ENCODE measurements at places on chromosomes 5 and 9.

DNA sequence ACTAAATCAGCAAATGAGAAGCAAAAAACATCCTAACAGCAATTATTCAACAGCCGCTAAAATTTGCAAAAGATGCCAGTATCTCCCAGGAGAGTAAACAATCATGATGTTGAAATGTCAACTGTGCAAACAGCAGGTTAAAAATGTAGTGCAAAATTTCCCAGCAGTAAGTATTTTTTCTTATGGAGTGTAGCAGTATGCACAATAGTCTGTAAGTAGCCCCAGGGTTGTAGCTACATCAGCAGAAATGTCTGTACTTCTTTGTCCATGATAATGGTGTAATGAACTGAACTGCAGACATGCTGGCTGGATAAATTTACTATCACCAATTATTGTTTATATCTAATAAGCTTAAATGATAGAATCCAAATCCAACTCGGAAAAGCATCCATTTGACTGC, 31.4 kb downstream of the GRIN3A start:
- no peak for DNase-seq

- no peak for DNase-seq
These were observed 50.4 kb upstream of the PLPP1 start for GRCh38 chr5:55585206-55585610.

GRCh38 chr9:97711223-97711626, 14.1 kb upstream of the XPA start:
- DNase-seq = no peak

DNA sequence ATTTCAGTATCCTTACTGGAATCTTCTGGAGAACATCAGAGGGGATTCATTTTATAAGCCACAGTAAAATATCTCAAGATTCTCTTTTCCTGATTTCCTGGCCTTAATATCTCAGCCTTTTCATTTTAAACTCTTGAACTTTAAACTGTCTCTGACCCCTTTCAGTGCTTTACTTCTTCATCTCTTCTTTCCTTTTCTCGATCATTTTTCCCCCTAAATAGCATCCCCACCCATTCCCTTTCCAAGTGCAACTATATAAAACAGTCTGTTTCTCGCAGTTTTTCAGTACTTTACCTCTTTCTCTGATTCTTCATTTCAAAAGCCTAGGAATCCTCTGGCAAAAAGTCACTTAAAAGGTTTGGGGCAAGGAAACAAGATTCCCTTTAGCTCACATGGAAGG, 80.5 kb downstream of the PALM2AKAP2 start:
- DNase-seq = no peak

- DNase-seq = no peak
These were observed 215.8 kb upstream of the DAB2 start for GRCh38 chr5:39640552-39640951.

- DNase-seq = no peak
These were observed 75.7 kb upstream of the SAP30L start for GRCh38 chr5:154370119-154370518.

DNA sequence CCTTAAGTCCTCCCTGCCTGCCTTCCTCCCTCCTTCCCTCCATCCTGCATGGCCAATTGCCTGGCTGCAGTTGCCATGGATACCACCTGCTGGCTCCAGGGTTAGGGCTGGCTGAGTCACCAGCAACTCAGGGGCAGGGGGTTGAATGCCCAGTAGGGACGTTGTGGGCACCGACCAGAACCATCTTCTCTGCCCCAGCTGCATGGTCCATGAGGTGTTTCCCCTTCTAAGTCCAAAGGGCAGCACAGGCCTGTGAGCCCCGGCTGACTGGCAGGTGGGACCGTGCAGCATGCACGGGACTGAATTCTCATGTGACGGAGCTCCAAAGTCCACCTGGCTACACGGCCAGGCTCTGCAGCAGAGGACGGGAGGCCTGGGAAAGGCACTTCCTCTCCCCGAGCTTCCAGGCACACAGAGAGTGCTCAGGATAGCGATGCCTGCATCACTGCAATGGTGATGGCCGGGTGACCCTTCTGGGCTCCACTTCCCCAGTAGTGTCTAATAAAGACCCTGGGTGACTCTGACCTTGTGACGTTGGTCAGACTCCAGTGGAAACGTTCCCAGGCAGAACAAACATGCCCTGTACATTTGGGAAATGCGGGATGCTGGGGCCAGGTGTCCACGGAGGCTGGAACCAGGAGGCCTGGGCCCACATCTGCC, 5.7 kb downstream of the ASS1 start:
- no peak for DNase-seq

GRCh38 chr5:140946578-140946977, 19.7 kb upstream of the PCDHAC2 start:
- no peak for DNase-seq

GRCh38 chr5:10511741-10512640, 51.9 kb upstream of the ANKRD33B start:
- no peak for DNase-seq

DNA sequence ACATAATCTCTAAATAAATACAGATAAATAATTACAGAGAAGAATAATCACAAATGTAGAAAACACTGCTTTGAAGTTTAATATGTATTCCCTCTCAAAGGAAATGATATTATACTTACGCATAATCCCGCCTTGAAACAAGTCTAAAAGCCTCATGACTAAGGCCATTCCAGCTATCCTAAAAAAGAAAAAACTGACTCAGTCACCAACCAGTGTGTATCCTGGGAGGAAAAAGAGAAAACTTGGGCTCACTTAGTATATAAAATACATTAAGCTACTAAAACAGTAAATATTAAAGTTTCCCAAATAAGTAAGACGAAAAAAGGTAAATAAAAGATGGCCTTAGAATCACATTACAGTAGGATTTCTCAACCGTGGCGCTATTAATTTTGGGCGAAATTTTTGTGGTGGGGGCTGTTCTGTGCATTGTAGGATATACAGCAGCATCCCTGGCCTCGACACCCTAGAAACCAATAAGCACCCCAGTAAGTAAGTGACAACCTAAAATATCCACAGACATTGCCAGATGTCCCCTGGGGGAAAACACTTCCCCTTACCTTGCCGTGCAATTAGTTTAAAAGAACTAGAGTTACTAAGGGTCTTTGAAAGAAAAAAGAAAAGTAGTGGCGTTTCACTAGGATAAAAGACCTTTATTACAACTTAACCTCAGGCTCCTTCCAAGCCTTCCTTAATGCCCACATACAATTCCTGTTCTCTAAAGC, 1.1 kb downstream of the HSPA9 start:
- DNase-seq = no peak

DNA sequence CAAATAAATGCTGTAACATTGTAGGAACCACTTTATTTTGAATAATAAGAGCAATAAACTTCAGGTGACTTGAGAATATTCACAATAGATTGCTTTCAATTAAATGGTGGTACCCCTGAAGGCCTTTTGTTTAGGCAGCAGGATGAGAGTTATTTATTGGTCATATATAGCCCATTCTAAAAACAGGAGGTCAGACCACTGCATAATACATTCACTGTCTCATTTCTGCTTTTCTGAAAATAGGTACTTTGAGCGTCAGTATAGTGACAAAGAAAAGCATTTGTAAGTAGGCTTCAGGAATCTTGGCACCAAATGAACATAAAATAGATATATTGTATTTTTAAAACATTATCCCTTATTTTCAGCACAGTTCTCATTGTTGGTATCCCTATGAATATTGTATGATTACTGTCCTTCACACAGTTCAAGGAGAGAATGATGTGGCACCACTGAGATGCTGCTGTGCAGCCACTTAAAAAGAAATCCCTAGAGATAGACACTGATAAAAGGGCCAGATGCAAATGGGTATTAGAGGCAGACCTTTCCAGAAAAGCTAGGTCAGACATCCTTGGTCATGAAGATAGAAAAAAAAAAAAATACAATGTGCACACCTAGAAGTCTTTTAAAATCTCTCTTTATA, 381.8 kb upstream of the ST8SIA4 start:
- no peak for DNase-seq

- DNase-seq = no peak
These were observed 7.4 kb upstream of the PPP3R2 start for GRCh38 chr9:101601904-101602765.

DNA sequence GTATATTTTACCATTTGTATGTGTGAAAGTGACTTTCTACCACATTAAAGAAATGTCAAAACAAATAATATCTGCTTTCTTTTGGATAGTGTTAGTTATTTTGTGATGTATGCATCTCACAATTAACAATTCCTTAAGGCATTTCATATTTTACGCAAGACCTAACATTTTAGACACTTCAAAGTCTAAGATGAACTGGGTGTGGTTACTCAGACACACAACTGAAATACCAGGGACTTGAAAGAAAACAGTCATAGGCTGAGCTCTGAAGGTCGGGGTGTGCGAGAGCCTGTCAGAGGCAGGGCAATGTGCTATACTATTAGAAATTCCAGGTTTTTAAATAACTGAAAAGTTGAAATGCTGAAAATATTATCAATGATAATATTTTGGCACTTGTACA, 44.5 kb upstream of the ZNF622 start:
- no peak for DNase-seq

GRCh38 chr9:99385814-99386279, 163.8 kb downstream of the SEC61B start:
- DNase-seq = no peak

GRCh38 chr5:143004361-143005145, 234.4 kb downstream of the ARHGAP26 start:
- no peak for DNase-seq

GRCh38 chr5:78726571-78726970, 78.0 kb upstream of the LHFPL2 start:
- no peak for DNase-seq

Data from stimulated activated CD4-positive, alpha-beta T cell treated with anti-CD3 and anti-CD28 coated beads, Interleukin-4, amount 100 ng/mL, for 4 hours (primary cell).